ENCODE measurements at places on chromosomes 1 and 21.
A peak's percentile ranks its signal among the peaks of the same experiment; 100 is the strongest.

DNA sequence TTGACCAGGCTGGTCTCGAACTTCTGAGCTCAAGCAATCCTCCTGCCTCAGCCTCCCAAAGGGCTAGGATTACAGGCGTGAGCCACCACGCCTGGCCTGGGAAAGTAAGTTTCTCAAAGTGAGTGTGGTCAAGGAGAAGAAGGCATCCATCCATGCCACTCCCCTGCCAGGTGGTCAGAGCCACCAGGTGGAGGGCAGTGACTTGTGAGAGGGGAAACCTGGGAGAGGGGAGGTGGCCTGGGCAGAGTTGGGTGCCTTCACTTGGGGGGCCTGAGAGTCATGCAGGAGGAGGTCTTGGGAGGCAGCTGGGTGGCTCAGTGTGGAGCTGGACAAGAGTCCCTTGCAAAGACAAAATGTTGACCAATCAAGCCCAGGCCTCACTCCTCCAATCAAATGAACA lies 470.0 kb downstream of the MATN1 start:
- no peak for DNase-seq

- DNase-seq = no peak
These were observed 84.2 kb upstream of the DSCAM start for GRCh38 chr21:40931197-40931596.

DNA sequence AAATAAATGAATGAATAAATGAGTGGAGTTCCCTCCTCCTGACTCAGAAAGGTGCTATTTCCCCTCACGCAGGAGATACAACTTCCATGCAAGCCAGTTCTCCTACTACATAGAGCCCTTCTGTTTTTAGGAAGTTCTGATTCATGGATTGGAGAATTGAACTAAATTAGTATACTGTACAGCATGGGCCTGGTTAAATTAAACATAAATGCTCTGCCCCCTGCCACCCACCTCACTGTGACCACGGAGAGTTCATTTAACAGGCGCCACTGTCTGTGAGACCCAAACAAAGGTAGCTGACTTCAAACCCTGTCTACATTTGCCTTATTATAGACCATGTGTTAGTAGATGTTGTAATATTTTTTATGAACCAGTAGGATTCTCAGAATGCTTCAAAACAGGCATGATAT lies 9.1 kb upstream of the IRF2BP2 start:
- no peak for DNase-seq

DNA sequence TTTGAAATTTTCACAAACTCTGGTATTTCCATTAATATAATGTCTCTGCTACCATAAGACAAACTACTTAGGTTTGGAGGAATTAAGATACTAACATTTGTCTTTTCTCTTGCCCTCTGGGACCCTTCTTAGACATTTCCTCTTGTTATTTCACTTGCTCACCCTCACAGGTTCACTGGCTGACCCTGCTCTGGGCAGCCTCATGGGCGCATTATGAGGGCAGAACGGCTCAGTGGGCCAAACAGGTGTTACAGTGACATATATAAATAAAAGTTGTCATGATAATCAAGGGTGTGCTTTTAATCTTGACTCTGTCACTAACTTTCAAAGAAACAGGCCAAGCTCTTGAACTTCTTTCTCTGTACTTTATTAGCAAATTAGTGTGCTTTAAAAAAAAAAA lies 46.5 kb downstream of the ZNHIT6 start:
- no peak for DNase-seq

DNA sequence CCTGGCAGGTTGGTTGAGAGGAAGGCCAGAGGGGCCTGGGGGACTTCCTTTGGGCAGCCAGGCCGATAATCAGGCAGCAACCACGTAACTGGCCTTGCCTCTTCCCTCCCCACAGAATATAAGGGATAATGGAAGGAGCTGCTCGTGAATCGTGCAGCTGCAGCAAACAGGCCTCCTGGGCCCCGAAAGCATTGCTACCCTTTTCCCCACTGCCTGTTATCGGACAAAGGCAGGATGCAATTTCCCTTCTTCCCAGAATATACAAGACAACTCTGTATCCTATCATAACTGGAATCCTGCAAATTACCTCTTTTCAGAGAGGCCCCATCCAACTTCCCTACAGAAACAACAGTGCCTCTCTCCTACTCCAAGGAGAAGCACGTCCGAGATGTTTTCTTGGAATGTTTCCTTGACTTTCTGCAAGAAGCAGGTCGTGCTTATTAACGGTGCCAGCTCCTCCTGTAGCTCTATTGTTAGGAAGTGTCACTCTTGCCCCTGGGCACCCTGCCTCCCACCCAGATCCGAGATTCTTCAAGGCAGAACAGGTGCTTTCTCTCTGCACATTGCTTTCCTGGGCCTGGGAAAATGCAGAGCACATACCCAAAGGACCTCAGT lies 106.0 kb upstream of the TIAM1 start:
- no peak for DNase-seq

DNA sequence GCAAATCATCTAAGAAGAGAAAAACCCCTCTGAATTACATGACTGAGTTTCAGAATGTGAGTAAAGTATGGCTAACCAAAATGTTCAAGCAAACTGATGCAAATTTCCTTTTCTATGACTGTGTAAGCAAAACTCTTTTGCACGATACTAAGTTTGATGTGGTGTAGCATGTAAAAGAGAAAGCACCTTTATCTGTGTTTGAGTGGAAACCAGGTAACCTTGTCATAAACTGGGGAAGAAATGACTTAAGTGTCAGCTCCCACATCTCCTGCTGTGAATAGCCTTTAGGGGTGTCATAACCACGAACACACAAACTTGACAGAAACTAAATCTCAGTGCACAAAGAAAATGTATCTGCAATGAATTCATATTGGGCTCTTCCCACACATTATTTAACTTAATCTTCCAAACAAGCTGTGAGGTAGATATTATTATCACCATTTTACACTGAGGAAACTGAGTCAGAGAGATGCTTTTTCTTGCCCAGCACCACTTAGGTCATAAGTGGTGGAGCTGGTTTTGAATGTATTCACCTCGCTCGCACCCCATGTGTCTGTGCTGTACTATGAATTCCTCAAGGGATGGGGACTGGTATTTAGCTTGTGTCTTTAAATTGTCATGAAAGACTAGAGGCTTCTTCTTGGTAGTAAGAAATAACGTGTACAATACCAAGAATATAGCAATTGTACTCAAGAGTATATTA lies 32.9 kb upstream of the IL12RB2 start:
- DNase-seq = no peak

GRCh38 chr1:61132645-61133334 lies 50.4 kb downstream of the NFIA start:
- no peak for DNase-seq

DNA sequence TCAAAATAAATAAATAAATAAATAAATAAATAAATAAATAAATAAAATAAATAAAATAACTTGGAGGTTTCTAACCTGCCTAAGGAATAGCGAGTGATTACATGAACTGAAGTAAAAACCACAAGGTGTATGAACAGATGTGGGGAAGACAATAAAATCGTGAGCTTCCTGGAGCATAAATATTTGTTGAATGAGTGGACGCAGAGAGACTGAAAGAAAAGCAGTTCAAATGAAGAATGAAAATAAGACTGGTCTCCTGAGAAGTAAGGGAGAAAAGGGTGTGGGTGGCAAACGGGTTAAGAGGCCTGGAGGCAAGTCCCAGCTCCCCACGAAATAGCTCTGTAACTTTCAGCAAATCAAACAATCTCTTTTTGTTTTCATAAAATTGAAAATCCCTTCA lies 33.6 kb downstream of the CHML start:
- no peak for DNase-seq

- DNase-seq = no peak
These were observed 126.2 kb upstream of the COL6A1 start for GRCh38 chr21:45855248-45855811.

DNA sequence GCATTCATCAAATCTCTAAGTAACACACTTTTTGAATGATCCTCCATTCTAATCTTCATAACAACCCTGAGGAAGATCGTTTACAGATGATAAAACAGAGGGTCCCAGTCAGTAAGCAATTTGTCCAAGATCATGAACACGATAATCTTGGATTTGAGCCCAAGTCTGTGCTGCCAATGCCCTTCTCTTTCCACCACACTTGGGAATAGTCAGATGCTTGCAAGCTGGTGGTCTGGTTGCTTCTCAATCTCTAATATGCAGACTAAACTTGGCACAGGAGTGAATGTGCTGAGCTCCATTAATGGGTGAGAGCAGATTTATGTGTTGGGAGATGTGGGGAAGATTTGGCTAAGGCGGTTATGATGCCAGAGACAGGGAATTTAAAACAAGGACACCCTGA lies 430.6 kb upstream of the DAB1 start:
- no peak for DNase-seq

DNA sequence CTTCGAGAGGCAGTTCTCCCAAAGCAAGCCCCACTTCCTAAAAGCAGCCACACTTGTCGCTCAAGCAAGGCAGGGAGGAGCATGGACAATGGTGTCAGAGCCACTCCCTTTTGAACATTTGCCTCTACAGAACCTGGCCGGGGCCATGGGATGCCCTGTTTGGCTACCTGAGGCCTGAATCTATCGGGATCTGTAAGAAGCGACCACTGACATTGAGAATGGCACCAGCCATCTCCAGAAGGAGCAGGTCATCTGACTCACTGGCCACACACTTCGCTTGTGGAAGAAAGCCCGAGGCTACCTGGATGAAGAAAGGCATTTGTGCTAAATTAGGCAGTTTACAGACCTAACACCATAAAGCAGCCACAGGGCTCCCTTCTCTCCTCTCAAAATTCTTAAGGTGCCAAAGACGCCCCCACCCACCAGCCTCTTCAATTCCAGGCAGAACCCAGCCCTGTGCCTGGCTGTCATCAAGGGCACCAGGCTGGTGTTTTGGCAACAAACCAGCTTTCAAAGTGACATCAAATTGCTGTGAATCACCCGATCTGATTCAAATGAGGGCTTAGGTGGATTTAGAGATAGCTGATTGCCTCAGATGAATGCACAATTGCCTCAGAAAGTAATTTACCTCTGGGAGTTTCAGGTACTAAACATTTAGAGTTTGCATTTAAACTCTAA lies 104.8 kb downstream of the ETS2 start:
- no peak for DNase-seq

GRCh38 chr1:995665-996633 lies 3.9 kb downstream of the HES4 start:
- no peak for DNase-seq

DNA sequence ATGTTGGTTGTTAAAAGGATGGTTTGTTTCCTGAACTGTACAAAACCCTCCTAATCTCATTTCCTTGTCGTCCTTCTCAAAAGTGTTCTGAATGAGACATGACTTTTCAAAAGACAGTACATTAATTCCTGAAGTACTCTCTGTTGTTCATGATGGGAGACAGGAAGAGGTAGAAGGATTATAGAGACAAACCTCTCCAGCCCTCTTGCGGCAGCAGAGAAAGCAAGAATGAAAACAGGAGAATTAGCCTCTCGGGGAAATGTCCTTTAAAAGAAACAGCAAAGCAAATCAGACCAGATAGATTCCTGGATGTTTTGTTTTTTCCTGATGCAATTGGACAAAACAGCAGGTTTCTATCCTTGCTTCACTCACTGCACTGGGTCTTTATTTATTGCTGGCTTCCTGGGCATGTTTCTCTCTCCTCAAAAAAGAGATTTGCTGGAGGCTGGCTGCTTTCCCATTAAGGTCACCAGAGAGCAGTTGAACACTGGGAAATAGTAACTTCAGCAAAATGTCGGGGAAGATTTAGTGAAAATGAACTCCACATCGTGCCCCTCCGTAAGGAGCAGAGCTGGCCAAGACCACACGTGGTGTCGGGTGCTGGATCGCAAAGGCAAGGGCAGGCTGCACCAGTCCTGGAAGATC lies 145.8 kb upstream of the SYT6 start:
- no peak for DNase-seq

GRCh38 chr1:13730751-13731482 lies 30.9 kb downstream of the PRDM2 start:
- peak; percentile 76 for DNase-seq

- DNase-seq = no peak
These were observed 62.1 kb downstream of the PIK3R3 start for GRCh38 chr1:46070164-46070814.

GRCh38 chr1:71045463-71046028 lies 2.1 kb downstream of the PTGER3 start:
- DNase-seq = no peak

DNA sequence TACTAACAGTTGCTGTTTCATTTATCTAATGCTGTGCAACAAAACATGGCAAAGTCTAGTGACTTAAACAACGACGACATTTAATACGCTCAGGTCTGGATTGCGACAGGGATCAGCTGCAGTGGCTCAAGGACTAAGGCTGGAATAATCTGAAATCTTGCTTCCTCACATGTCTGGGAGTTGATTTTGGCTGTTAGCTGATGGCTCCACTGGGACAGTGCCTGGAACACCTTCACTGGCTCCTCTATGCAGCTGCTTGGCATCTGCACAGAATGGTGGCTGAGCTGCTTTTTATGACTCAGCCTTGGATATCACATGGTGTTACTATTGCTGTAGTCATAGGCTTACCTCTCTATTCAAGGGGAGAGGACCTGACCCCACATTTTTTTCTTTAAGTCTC lies 24.0 kb upstream of the BTG3 start:
- no peak for DNase-seq

DNA sequence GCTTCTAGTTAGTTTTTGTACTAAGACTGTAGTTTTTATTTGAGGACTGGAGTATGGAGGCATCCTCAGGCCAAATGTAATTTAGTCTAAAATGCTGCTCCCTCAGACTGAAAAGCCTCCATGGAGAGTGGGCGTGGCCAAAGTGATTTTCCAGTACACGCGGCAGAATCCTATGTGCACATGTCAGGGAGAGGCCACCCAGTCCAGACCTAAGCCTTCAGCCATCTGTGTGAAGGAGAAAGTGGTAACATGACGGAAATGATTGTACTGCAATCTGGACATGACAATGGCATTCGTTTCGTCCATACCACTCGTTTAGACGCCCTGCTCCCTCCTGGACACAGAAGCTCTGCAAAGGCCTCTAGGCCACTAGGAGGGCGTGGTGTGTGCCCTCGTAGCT lies 56.2 kb downstream of the PCP4 start:
- DNase-seq = no peak

- no peak for DNase-seq
These were observed 53.0 kb downstream of the OLFML2B start for GRCh38 chr1:161970633-161971032.

GRCh38 chr1:113975211-113975895 lies 3.9 kb upstream of the OLFML3 start:
- DNase-seq = peak; percentile 2

GRCh38 chr1:4794020-4794780 lies 139.8 kb downstream of the AJAP1 start:
- DNase-seq = no peak

DNA sequence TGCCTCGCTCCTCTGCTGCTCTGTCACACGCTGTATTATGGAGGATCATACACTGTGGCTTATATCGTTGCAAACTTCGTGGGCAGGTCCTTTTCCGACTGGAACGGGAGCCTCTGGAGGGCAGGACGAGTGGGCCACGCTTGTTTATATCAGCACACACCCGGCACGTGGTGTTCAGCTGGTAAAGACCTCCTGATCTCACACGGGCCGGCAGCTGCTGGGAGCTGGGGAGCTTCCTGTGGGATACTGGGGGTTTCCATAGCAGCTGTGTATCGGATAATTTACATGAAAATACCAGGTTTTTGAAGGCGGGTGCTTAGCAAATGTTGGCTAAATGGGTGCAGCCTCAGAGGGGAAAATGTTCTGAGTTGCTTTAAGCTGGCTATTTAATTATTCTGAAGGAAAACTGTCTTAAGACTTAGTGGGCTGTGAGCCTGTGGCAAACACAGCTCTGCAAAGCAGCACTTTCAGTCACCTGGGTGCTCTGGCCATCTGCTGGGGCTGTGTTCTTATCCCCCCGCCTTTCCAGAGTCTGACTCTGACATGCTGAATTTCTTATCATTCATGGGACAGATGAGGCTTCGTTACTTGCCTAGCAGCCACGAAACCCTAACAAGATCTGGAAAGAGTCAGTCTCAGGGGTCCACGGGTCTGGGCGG lies 103.6 kb upstream of the GCLM start:
- no peak for DNase-seq

Measured in activated CD4-positive, alpha-beta T cell treated with anti-CD3 and anti-CD28 coated beads, Interleukin-2, amount 50 U/mL, for 24 hours (primary cell).